ENCODE measurements at places on chromosomes 5 and 9. TPM values are rescaled to one million over a fixed set of nuclear protein-coding genes. Genes with fewer than 3 reads are reported as not detected.

C9orf72 gene
- 27.6 TPM for total RNA-seq

- DNase-seq, result no peak
These were observed 607.2 kb downstream of the EFNA5 start for GRCh38 chr5:107063511-107063910.

GRCh38 chr5:64487283-64487682, 18.5 kb upstream of the RGS7BP start:
- no peak for DNase-seq

DNA sequence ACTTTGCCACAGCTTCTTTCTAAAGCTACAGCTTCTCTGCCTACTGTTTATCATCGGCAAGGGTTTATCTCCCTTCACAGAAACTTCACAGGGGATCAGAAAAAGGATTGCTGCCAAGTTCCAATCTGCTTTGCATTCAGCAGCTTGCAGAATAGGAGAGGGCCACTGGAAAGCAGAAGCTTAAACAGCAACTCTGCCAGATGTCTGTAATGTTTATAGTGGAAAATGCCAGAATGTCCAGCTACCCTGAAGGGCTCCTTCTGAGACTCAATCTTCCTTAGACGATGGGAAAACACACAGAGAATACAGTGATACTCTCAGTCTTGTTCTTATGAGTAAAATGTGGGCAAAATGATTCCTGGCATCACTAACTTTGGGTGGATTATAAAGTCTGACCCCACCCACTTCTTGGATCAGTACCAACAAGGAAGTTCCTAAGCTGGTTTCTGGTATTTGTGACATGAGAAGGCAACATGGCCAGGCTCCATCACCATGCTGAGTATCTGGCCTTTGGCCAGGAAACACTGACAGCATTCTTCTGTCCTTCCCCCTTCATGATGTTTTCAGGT, 19.0 kb downstream of the STOM start:
- peak; percentile 86 for DNase-seq

Measured in sigmoid colon (tissue), 7 donors.